ENCODE measurements at places on chromosomes 3 and 15.

DNA sequence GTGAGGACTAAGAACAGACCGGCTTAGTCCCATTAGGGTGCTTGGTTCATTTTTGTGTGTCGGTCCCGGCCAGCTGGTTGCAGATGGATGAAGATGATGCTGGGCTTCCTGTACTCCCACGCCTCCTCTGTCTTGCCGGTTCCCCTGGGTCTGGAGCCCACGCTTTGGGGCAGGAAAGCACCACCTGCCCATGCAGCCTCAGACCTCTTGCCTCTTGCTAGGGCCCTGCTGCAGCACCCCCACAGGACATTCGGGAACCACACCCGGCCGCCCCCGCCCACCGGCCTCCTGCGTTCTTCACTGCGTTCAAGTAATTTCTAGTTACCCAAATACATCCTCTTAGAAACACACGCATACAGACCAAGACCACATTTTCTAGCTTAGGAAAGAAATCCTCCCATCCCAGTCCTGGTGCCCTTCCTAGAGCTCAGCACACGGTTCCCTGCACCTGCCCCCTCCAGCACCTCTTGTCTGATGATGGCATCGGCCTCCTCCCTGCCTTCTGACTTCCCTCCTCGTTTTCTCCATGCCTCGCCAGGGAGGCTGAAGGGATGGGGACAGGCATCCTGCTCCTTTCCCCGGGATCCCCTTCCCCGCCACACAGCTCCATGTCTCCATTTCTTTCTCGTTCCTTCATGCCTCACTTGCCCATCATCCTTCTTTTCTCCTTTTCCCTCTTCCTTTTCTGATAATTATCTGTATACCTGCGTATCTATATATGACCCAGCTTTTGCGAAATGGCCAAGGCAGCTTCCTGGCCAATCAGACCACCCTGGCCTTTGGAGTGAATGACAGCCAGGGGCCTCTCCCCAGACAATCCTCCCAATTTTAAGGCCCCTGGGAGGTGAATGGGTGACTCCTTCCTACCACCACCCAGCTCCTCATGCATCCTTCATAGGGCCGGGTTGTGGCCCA is 30.9 kb downstream of the FAM3D start:
- DNase-seq = no peak

GRCh38 chr3:136835813-136836510 is 17.0 kb downstream of the SLC35G2 start:
- no peak for DNase-seq

DNA sequence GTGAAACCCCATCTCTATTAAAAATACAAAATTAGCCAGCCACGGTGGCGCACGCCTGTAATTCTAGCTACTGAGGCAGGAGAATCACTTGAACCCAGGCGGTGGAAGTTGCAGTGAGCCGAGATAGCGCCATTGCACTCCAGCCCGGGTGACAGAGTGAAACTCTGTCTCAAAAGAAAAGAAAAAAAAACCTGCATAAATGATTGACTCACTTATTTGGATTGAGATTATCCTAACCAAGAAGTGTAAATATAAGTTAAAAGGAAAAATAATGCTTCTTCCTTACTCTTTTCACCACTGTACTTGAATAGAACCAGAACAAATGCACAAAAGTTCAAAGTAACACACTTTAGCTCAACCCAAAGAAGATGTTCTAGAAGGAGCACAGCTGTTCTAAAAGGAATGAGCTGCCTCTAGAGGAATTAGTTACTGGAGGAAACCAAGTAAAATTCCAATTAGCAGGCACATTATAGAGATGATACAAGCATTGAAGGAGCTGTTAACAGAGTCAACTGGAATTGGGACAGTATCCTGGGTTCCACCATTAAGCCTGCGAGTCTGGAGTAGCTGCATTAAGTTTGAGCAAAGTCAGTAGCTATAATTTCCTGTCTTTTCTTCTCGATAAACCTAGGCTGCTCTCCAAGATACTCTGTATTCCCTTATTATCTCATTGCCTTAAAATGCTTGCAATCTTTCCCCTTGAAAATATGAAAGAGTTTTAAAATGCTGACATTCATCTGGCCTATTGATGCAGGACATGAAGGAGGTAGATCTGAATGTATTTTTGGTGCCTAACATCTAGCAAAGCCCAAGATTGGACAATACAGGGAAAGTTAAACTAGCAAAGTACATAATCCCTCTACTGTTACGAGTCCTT is 9.5 kb downstream of the MTHFS start:
- DNase-seq = no peak

- DNase-seq = peak; percentile 55
Observed at GRCh38 chr3:117282566-117282965, 573.0 kb downstream of the TUSC7 start.

DNA sequence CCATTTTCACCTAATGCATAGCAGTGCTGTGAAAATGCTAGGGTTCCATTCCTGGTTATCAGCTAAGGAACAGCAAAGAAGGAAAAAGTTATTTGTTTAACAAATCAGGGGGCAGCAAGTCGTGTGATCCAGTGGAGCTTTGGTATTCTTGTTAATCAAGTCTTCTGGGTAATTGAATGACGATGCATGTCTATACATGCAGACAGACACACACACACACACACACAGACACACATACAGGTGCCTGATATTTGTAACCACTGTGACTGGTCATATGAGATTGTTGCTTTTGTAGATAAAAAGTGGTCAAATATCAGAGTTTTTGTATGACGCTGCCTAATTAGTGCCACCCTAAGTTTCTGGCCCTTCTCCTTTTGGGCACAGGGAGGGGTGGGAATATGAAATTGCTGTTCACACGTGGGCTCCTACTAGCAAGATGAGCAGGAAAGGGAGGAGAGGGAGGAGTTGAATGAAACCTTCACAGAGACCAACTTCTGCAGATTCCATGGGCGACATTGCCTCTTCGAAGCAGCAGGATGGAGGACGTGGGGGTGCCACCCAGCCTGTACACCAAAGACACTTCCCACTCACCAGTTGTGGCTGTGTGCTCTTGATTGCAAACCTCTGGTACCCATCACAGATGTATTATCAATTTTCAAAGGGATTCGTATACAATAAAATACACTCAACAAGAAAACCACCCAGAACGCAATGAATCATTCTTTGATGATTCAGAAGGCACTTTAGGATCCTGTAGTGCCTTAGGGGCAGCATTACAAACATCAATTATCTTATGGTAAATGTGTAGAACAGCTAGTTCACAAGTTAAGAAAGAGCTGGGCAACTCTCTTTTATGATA is 281.9 kb upstream of the ICE2 start:
- no peak for DNase-seq

DNA sequence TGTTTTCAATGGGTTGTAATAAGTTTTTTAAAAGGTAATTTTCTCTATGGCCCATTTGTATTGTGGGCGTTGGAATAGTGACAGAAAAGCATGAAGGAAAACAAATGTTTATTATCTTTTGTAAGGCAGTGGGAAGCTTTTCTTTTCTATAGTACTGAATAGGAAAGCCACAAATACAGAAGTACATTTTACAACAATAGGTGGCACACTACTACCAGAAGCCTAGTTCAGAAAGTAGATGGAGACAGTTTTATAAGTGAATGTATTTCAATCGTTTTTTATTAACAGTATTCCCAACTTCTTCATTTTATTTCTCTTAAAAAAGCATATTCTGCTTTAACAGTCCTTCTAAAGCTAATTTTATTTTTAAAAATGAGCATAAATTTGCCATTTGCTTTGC is 296.7 kb downstream of the PTPRG start:
- no peak for DNase-seq

GRCh38 chr15:68252925-68253534 is 23.5 kb upstream of the CLN6 start:
- peak; percentile 58 for DNase-seq

- DNase-seq = no peak
Observed at GRCh38 chr3:99322551-99322950, 315.8 kb upstream of the COL8A1 start.

GRCh38 chr3:72678867-72679266 is 169.4 kb downstream of the SHQ1 start:
- no peak for DNase-seq

- no peak for DNase-seq
Observed at GRCh38 chr3:50405249-50405648, 45.9 kb upstream of the TMEM115 start.

GRCh38 chr3:26655231-26655630 is 32.7 kb downstream of the LRRC3B start:
- no peak for DNase-seq

GRCh38 chr3:134061401-134061800 is 31.7 kb upstream of the SLCO2A1 start:
- no peak for DNase-seq

- no peak for DNase-seq
Observed at GRCh38 chr3:60973321-60973720, 277.9 kb downstream of the FHIT start.

DNA sequence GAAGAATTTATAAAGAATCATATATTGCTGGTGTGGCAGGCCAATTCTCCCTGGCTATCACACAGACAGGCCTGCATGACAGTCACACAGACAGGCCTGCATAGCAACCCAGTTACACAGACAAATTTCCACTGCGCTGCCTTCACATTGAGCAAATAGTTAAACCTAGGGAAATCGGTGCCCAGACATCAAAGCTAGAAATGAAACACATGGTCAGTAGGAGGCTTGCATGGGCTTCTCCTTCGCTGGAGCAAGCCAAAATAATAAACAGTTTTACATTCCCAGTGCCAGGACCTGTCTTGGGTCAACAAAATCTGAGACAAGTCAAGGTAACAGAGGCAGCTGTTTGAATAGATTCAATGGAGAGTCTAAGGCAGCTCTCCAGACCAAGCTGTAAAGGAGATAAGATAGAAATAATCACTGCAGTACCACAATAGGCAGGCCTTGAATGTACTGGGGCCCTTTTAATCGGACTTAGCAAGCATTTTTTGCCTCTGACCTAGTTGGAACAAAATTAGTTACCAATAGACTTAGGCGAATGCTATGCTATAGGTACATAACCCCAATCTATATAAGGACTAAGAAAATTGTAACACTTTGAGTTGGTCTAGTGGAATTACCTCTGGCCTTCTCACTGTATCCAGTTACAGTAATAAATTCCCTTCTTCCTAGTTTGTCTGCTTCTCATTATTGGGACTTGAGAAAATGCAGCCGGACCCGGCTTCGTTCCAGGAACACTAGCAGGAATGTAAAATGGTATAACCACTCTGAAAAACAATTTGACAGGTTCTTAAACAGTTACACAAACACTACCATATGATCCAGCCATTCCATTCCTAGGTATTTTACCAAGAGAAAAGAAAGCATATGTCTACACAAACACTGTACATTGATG is 274.7 kb upstream of the UBE2E2 start:
- DNase-seq = no peak

- DNase-seq = peak; percentile 50
Observed at GRCh38 chr3:190701096-190701532, 161.4 kb downstream of the GMNC start.

- no peak for DNase-seq
Observed at GRCh38 chr15:85768595-85769168, 26.0 kb downstream of the KLHL25 start.

GRCh38 chr15:35696767-35697231 is 150.8 kb upstream of the DPH6 start:
- no peak for DNase-seq

DNA sequence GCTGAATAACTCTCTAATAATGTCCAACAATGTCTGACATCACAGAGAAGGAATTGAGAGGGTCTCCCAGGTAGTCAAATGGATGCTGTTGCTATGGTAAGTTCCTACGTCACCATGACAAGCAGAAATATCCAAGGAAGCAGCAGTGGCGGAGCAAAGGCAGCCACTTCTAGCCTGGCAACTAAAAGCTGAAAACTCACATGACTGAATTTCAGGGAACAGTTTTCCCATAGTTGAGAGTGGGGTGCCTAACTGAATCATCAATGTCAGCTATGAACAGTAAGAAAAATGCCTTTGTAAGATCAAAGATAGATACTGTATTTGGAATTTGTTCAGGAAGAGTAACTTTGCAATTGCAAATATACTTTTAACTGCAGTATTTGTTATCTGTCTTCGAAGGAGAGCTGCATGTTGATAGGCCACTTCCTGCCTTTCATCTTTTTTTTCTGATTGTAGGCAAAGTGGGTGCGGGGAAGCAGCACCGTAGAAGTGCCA is 161.7 kb downstream of the BBX start:
- DNase-seq = no peak

- no peak for DNase-seq
Observed at GRCh38 chr15:65408324-65409035, 14.3 kb downstream of the IGDCC4 start.

DNA sequence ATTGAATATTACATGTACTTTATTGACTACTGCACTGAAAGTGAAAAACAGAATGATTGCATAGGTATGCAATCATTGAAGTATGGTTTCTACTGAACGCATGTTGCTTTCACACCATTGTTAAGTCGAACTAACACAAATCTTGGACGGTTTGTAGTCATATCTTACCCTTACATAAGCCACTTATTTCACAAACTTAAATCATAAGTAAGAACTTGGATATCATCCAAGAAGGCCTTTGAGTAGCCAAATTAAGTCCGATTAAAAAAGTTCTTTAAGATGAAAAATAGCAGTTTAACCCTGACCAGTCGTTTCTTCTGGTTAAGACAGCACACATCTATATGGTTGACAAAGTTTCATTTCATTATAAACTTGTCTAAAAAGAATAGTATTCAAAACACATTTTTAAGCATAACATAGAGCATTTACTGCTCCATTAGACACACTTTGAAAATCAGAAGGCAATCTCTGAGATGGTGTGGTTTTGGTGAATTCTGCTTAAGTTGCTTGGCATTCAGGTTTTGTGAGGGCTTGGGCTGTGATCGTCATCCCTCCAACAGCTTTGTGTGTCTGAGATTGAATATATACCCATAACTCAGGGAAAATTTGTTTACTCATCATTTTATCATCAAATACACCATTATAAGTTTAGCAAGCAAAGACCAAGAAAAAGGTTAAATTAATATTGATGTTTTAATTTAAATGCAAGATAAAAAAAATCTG is 92.2 kb downstream of the NFKBIZ start:
- no peak for DNase-seq

GRCh38 chr3:59565125-59565524 is 515.3 kb upstream of the CFAP20DC start:
- no peak for DNase-seq

Data from D341Med (cell line).